DND-41 (cell line): ENCODE measurements at places on chromosomes 11 and 22.

GRCh38 chr11:119727523-119728151, 1.4 kb downstream of the NECTIN1 start:
- peaks cover 65% of the 10 kb centered on the region for H3K27me3 ChIP-seq
- DNase-seq, result peak; percentile 25
- peaks cover 17% of the 10 kb centered on the region for H3K4me1 ChIP-seq
- peak overlapping the region; percentile 55; the same call in 1 of the 2 replicates for H3K4me3 ChIP-seq
- no peak overlapping the region for H3K27ac ChIP-seq
- H3K36me3 ChIP-seq, result no peaks in the 10 kb centered on the region

DNA sequence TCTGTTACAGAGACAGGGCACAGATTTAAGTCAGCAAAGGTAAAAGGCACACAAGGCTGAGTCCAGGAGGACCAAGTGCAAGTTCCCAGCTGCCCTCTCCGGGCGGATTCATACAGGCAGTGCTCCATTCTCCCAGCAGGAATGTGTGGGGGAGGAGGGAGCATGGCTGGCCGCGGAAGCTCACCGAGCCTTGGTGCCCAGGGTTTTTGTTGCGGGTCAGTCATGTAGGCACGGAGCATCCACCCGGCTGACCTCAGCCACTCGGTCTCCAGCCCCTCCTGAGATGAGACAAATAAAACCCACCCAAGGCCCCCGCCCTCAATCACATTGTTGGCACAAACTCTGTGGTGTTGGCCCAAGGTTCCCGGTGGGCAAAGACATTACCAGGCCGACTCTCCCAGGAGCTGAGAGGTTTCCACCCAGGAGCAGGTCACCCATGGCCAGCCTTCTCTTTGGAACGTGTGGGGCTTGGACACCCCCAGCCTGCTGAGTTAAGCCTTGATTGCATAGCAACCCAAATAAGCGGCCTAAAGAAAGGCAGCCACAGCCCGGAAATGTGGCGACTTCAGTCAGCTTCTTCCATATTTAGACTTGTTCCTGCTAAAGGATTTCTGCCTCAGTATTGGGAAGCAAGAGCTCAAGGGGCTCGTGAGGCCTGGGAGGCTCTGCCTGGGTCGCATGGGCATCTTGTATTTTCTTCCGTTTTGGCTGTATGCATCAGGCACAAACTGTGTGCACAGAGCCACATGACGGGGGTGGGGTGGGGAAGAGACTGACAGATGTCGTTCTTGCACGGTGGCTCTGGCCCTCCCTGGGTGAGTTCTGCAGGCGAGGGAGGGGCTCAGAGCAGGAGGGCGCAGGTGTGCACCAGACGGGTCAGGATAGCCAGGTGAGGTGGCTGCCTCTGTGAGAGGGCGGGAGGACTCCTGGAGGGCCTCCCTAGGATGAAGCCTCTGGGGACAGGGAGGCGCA, 63.0 kb downstream of the ARHGAP8 start:
- DNase-seq, result no peak
- no peak overlapping the region for H3K27ac ChIP-seq

DNA sequence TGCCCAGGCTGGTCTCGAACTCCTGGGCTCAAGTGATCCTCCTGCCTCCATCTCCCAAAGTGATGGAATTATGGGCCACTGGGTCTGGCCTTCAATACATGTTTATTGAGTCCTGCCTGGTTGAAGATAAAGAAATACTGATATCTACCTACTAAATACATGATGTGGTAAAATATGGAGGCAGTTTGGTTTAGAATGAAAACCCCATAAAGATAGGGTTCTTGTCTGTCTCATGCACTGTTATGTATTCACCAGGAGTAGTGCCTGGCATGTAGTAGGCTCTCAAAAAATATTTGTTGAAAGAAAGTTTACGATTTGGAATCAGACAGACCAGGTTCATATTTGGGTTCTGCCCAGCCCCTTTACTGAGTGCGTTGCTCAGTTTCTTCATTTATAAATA, 21.1 kb downstream of the STIM1 start:
- H3K36me3 ChIP-seq, result 0 out of 2 replicates have a peak, but pooled peaks cover 2% of the 10 kb centered on the region
- H3K27ac ChIP-seq, result no peak overlapping the region
- no peaks in the 10 kb centered on the region for H3K4me1 ChIP-seq
- DNase-seq, result no peak
- H3K27me3 ChIP-seq, result no peaks in the 10 kb centered on the region

GRCh38 chr11:73281796-73282660, 9.9 kb downstream of the P2RY6 start:
- no peaks in the 10 kb centered on the region for H3K27me3 ChIP-seq
- no peak overlapping the region for H3K4me3 ChIP-seq
- no peak for DNase-seq

GRCh38 chr22:32073823-32074380, 30.8 kb downstream of the SLC5A1 start:
- DNase-seq, result no peak
- H3K4me3 ChIP-seq, result no peak overlapping the region
- no peaks in the 10 kb centered on the region for H3K4me1 ChIP-seq
- H3K27ac ChIP-seq, result no peak overlapping the region

DNA sequence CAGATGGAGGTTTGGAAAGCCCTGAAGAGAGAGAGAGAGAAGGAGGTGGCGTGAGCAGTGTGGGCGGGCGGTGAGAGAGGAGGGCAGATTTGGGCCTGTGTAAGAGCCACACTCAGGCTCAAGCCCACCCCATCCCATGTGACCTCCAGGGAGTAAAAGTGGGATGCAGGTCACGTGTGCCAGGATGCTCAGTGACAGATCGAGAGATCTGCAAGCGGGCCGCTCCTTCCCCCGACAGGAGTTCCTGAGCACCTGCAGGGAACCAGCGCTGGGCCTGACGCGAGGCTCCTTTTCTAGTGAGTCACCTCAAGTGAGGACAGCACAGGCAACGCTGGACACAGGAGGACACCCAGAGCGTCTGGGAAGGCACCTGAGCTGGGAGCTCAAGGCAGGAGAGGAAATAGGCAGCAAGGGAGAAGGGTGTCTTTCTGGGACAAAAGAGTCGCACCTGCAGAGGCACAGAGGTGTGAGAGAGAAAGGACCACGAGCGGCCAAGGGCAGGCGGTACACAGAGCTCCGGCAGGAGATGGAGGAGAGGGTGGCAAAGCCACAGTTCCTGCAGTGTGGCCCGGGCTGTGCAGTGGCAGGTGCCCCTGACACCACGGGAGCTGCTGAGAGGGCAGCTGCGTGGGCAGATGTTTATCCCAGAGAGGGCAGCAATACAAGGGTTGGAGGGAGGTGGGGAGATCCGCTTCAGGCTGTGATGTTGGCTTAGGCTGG, 1294.8 kb downstream of the TBC1D22A start:
- 0 out of 2 replicates have a peak overlapping the region, but pooled peaks have one; percentile 6 for H3K27ac ChIP-seq
- no peaks in the 10 kb centered on the region for H3K36me3 ChIP-seq
- no peak for DNase-seq
- peaks cover 12% of the 10 kb centered on the region; the same call in 1 of the 2 replicates for H3K4me1 ChIP-seq
- no peaks in the 10 kb centered on the region for H3K27me3 ChIP-seq

DNA sequence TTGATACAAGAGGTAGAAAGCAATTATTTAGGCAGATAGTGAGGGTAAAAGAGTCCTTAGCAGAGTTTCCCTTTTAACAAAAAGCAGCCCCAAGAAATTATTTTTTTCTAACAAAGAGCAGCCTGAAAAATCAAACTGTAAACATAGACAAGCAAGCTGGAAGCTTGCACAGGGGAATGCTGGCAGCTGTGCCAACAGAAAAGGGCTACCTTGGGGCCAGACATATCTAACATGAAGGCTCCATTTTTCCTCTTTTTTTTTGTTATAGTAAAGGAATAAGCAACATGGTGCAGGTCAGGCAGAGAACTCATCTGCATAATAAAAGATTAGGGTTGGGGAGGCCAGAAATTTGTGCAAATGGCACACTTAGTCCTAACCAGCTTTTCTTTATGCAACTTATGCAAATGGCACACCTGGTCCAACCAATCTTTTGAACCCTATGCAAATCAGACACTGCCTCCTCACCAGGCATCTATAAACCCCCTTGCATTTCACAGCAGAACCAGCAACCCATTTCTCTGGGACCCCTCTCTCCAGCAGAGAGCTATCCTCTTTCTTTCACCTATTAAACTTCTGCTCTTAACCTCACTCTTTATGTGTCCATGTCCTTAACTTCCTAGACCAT, 41.8 kb downstream of the PDGFD start:
- no peak overlapping the region for H3K27ac ChIP-seq
- H3K36me3 ChIP-seq, result no peaks in the 10 kb centered on the region
- H3K27me3 ChIP-seq, result no peaks in the 10 kb centered on the region

GRCh38 chr11:64368673-64369074, 9.7 kb downstream of the RPS6KA4 start:
- H3K27ac ChIP-seq, result no peak overlapping the region
- H3K4me3 ChIP-seq, result no peak overlapping the region
- no peaks in the 10 kb centered on the region for H3K4me1 ChIP-seq
- H3K36me3 ChIP-seq, result peaks cover 51% of the 10 kb centered on the region
- no peaks in the 10 kb centered on the region for H3K27me3 ChIP-seq

- no peak overlapping the region for H3K4me3 ChIP-seq
- no peaks in the 10 kb centered on the region for H3K4me1 ChIP-seq
- H3K27ac ChIP-seq, result no peak overlapping the region
- H3K36me3 ChIP-seq, result no peaks in the 10 kb centered on the region
- H3K27me3 ChIP-seq, result peaks cover 9% of the 10 kb centered on the region
Measured at GRCh38 chr11:112723676-112724495, 237.3 kb upstream of the NCAM1 start.

DNA sequence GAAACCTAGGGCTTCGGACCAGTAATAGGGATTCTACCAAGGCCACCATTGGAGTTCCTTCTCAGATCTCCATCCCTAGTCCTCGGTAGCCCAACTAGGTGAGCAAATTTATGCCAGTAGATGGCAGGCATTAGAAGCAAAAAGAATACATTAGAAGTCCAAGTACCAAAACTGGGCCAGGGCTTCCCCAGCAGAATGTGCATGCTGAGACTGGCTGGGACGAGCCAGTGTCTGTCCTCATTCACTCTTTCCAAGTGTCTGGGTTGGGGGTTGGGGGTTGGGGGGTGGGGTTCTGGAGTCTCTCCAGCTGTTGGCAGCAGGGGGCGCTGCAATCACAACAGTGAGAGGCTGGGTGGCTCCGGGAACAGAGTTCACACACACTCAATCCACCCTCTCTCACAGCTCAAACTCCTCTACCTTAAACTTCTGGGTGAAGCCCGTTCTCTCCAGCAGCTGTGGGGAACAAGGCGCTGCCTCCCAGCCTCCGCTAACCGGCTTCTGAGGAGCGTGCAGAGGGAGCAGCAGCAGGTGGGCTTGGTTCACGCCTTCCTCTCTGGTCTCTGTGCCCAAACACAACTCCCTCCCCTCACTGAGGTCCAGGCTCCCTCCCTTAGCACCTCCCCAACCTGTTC, 57.5 kb downstream of the BTG4 start:
- no peaks in the 10 kb centered on the region for H3K36me3 ChIP-seq
- no peaks in the 10 kb centered on the region for H3K4me1 ChIP-seq
- H3K4me3 ChIP-seq, result no peak overlapping the region
- peaks cover 34% of the 10 kb centered on the region for H3K27me3 ChIP-seq
- H3K27ac ChIP-seq, result no peak overlapping the region
- DNase-seq, result peak; percentile 55

- H3K4me3 ChIP-seq, result no peak overlapping the region
- no peaks in the 10 kb centered on the region for H3K27me3 ChIP-seq
- H3K27ac ChIP-seq, result no peak overlapping the region
- no peaks in the 10 kb centered on the region for H3K36me3 ChIP-seq
- DNase-seq, result no peak
Measured at GRCh38 chr11:126431401-126432064, 76.0 kb downstream of the ST3GAL4 start.

GRCh38 chr11:113874581-113875233, 665 bp downstream of the USP28 start:
- H3K4me1 ChIP-seq, result peaks cover 44% of the 10 kb centered on the region
- no peaks in the 10 kb centered on the region; the same call in 1 of the 2 replicates for H3K36me3 ChIP-seq
- peak overlapping the region; percentile 80; the same call in 1 of the 2 replicates for H3K4me3 ChIP-seq
- H3K27ac ChIP-seq, result peak overlapping the region; percentile 71

- no peak overlapping the region; the same call in 1 of the 2 replicates for H3K27ac ChIP-seq
- no peaks in the 10 kb centered on the region for H3K36me3 ChIP-seq
- DNase-seq, result peak; percentile 4
- no peaks in the 10 kb centered on the region for H3K27me3 ChIP-seq
- no peak overlapping the region for H3K4me3 ChIP-seq
Measured at GRCh38 chr11:67445515-67445914, 2.2 kb upstream of the CORO1B start.

GRCh38 chr11:90639461-90639993, 416.7 kb upstream of the CHORDC1 start:
- no peaks in the 10 kb centered on the region for H3K27me3 ChIP-seq
- H3K27ac ChIP-seq, result no peak overlapping the region
- H3K4me3 ChIP-seq, result no peak overlapping the region
- H3K36me3 ChIP-seq, result no peaks in the 10 kb centered on the region

DNA sequence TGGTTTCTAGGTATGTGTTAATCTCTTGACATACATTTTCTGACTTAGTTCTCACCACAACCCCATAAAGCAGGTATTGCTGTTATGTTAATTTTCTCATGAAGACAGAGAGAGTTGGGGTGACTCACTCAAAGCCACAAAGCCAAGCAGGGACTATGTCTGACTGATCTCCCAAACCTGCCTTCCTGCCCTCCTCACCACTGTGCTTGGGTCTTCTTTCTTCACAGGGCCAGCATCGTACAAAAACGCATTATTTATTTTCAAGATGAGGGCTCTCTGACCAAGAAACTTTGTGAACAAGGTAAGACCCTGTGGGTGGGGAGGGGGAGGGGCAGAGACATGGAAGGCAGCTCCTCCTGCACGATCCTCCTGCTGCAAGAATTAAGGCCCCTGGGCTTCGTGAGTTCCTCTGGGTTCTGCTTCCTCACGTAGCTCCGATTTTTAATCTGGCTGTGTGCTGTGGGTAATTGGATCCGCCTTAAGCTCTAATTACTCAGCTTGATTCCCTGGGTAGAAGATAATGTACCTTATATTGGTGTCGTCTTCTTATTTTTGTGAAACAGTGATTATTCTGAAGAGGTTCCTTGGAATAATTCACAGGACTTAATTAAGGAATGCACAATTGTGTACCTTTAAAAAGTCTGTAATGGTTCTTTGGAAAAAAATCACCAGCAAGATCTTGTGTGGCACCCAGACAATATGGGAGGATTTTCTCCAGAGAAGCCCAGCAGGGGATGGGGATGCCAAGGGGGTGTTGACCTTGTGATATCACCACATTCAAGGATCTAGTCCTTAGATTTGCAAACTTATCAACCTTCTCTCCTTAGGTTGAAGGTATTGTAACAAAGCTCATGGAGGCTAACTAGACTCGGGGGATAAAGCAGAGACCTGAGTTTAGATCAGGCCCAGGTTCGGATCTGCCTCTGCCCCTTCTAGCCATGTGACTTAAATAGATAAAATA, 112.9 kb downstream of the SPON1 start:
- H3K36me3 ChIP-seq, result no peaks in the 10 kb centered on the region
- H3K4me1 ChIP-seq, result no peaks in the 10 kb centered on the region
- H3K27ac ChIP-seq, result no peak overlapping the region
- no peak overlapping the region for H3K4me3 ChIP-seq

DNA sequence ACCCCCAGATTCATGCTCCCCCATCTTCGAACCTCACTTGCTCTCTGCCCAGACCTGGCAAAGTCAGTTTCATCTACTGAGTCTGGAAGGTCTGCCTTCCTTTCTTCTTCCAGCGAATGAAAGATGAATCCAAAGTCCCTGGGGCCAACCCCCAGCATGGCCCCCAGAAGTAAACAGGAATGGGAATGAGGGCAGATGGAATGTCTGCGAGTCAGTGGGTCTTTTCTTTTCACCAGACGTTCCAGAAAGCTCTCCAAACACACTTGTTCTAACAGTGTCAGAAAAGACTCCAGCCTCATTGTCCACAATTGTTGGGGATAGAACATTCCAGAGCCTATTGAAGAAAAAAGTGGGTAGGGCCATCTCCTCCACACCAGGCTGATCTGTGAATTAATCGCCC, 28.6 kb downstream of the RIBC2 start:
- H3K4me1 ChIP-seq, result no peaks in the 10 kb centered on the region
- H3K27me3 ChIP-seq, result peaks cover 7% of the 10 kb centered on the region
- H3K4me3 ChIP-seq, result no peak overlapping the region
- no peaks in the 10 kb centered on the region for H3K36me3 ChIP-seq
- no peak overlapping the region for H3K27ac ChIP-seq
